ENCODE measurements at places on chromosomes 5 and 9.
A peak's percentile ranks its signal among the peaks of the same experiment; 100 is the strongest.

DNA sequence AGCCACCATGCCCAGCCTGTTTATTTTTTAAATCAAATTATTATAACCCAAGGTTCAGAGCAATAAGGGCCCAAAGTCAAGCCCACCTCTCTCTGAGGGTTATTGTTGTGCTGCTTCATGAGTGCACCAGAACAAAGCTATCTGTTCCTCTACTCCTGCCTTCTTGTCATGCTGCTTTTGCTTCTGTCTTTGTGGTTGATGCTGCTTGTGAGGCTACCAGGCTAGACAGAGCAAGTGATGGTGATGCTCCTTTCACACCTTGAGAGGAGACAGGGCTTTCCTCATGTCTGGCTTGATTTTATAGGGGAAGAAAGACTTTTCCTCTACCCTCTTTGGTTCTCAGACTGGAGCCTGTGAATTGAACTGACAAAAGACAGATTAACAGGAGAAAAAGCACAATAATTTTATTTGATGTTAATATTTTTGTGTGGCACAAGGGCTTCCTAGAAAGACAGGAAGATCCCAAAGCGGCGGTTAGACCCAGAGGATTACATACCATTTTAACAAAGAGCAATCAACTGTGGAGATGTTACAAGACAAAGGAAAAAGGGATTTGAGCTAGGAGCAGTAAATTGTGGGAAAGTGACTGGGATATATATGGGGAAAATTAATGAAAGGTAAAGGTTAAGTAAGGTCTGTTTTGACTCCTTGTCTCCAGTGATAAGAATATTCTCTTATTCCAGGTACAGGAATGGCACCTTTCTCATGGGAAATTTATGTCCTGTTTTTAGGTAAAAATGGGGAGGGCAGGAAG, 4.4 kb upstream of the CD180 start:
- DNase-seq = no peak

GRCh38 chr5:97929383-97929782, 746.3 kb upstream of the RIOK2 start:
- no peak for DNase-seq

- peak; percentile 79 for DNase-seq
Observed at GRCh38 chr5:104513121-104513602, 950.6 kb upstream of the NUDT12 start.

DNA sequence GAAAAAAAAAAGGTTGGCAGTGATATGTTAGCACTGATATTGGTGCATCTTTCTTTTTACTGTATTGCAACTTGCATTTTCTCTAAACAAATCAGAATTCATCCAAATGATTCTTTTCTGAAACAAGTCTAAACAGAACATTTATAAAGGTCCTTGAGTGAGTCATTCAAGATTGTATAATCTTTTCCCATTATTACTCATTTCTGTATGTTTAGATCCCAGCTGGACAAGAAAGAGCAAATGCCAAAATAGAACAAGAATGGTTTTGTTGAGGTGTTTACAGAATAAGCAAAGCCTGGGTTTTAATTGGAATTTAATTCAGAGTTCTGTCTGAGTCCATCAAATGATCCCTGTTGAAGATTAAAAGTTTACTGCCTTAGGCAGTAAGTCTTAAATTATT, 112.3 kb downstream of the VCAN start:
- no peak for DNase-seq

- no peak for DNase-seq
Observed at GRCh38 chr9:38423273-38423972, 831 bp downstream of the IGFBPL1 start.

- DNase-seq = no peak
Observed at GRCh38 chr9:137391411-137391754, 31.6 kb downstream of the EXD3 start.

- DNase-seq = no peak
Observed at GRCh38 chr9:122988920-122989621, 44.4 kb upstream of the GPR21 start.

DNA sequence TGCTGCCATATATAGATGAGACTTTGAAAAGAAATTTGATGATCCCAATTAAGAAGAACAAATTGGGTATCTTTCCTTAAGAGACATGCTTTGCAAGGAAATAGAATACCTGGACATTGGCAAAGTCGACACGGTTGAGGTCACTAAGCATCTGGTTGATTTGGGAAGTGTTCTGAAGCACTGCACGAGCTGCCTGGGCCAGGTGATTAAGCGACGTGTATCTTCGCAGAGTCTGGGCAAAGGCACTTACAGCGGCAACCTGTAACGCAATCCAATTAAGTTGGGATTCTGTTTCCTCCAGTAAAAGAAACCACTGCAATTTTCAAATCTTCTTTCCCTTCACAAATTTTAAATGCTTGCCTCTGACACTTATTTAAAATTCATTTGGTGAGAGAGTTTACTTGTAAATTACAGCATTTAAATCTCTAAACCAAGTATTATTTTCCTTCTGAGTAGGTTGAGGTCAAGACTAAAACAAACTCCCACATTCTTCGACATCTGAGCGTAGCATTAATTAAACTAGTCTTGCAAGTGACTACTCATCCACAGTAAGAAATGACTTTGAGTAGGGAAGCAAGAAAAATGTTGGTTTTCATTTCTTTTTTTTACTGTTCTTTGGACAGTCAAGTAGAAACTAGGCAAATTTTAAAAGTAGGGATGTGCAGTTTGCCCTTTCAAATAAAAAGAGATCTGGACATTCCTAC, 262.8 kb downstream of the RFX3 start:
- no peak for DNase-seq

DNA sequence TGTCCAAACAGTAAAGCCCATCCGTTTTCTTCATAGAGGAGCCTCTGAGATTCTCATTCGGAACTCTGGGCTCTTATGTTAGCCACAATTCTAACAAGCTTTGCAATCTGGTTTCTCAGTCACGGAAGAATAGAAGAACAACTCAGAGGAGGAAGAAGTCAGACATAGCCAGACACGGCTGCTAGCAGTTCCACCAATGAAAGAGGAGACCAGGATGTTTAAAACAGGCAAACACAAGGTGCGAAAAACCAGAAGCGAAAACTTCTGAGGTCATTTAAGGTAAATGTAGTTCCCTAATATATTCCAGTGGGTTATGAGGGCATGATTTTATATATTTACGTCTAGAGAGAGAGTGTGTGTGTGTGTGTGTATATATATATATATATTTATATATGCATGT, 34.1 kb upstream of the GDNF start:
- no peak for DNase-seq

DNA sequence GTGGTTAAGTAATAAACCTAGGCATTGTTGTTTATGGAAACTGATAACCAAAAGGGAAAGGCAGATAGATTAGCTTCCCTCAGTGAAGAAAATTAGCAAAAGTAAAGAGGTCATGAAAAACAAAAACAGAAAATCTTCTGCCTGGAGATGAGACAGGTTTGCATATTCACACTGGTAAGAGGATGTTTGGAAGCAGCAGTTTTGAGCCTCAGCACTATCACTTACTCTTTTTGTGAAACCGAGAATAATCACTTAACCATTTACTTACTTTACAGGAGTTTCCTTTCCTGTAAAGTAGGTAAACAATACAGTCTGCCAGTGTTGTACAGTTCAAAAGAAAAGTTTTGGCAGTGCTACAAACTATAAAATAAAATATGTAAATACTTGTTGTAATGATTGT, 35.5 kb upstream of the EMB start:
- DNase-seq = no peak

GRCh38 chr9:134174073-134174449, 9.7 kb upstream of the RNU6ATAC start:
- DNase-seq = no peak

GRCh38 chr9:104286799-104287198, 192.7 kb downstream of the SMC2 start:
- peak; percentile 48 for DNase-seq

DNA sequence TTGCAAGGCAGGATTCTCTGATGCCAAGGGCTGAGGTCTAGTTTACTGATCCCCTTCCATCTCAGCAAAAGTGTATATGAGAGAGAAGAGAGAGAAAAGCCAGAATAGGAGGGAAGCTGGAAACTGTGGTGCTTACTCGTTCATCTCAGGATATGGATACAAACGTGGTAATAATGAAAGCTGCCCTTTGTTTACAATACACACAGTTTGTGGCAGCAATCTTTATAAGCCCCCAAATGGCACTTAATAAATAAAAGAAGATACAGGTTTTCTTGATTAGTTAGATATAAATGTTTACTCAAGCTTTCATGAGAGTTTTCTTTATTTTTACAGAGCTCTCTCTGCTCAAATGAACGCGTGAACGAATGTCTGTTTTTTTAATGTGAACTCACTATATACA, 57.7 kb downstream of the PRDM6 start:
- DNase-seq = no peak

GRCh38 chr5:170747357-170747756, 36.2 kb upstream of the GABRP start:
- DNase-seq = no peak

GRCh38 chr9:90044710-90045151, 439.9 kb downstream of the GADD45G start:
- peak; percentile 73 for DNase-seq

DNA sequence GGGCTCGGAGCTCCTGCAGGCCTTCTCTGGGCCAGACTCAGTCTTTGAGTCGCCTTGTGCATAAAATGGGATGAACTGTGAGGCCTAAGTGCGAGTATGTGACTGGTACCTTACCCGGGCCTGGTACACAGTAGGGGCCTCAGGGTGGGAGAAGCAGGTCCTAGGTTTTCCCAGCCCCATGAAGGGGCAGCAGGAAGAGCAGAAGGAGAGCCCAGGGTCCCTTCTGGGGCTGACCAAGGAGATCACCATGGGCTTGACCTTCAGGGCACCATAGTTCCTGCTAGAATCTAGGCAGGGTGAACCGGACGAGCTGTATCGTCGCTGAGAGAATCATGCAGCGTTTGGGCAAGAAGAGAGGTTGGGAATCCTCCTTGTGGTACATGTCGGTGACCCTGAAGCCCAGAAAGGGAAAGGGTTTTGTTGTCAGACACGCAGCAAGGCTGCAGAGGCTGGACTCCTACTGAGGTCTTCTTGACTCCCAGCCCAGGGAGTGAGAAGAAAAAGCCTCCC, 373 bp upstream of the PHYKPL start:
- DNase-seq = no peak

DNA sequence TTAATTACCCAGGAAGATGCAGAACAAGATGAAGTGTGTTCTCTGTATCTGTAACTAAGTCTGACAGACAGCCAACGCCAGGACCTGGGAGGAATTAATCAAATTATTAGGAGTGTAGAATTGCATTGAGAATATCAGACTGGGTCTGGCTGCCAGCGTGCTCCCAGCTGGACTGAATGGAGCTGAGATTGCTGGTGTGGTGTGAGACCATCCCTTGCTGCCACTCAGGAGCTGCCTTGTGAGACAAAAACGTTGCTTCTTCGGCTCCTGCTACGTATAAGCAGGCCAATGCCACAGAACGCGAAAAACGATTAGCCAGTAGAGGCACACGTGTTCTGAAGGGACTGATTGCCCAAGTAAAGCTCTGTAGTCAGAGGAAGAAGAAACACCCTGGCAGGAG, 66.8 kb downstream of the AMBP start:
- no peak for DNase-seq

GRCh38 chr5:97635553-97635952, 452.5 kb upstream of the RIOK2 start:
- DNase-seq = no peak

GRCh38 chr5:132681983-132682382, 8.2 kb downstream of the IL4 start:
- no peak for DNase-seq

DNA sequence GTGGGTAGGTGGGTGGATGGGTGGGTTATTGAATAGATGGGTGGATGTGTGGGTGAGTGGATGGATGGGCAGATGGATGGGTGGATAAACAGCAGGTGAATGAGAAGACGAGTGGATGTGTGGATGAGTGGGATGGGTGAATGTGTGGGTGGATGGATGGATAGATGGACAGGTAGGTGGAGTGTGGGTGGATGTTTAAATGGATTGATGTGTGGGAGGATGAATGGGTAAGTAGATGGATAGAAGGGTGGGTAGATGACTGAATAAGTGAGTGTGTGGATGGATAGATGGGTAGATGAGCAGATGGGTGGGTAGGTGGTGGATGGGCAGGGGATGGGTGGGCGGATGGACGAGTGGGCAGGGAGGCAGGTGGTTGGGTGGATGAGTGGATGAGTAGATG, 397.6 kb upstream of the IRX4 start:
- DNase-seq = no peak

GRCh38 chr5:54344653-54345052, 34.3 kb upstream of the ARL15 start:
- DNase-seq = no peak
